ENCODE measurements at places on chromosomes 1 and 21.

DNA sequence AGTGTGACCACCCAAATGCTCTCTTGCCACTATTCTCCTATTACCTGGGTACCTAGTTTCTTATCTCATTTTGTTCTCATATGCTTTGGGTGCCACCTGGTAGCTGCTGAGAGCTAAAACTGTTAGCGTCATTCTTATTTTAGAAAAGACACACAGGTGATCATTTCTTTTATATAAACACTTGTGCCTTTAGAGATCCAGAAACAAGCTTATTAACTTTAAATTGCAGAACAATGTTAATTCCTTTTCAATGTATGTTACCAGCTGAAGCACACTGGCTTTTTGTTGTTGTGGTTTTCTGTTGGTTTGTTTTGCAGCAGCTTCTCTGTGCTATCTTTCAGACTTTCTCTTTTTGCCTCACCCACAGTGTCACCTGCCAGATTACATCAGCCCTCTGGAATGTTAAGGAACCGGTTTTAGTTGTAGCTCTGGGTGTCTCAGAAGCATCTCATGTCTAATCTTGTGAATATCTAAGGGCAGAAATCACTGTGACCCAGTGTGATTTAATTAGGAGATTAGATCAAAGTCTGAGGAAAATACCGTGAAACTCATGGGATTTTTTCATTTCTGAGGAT is 43.4 kb upstream of the SLC19A2 start:
- no peak overlapping the region for H3K4me3 ChIP-seq
- no peaks in the 10 kb centered on the region for H3K4me1 ChIP-seq
- peaks cover 47% of the 10 kb centered on the region for H3K27me3 ChIP-seq
- DNase-seq, result no peak
- H3K36me3 ChIP-seq, result no peaks in the 10 kb centered on the region
- H3K27ac ChIP-seq, result no peak overlapping the region

DNA sequence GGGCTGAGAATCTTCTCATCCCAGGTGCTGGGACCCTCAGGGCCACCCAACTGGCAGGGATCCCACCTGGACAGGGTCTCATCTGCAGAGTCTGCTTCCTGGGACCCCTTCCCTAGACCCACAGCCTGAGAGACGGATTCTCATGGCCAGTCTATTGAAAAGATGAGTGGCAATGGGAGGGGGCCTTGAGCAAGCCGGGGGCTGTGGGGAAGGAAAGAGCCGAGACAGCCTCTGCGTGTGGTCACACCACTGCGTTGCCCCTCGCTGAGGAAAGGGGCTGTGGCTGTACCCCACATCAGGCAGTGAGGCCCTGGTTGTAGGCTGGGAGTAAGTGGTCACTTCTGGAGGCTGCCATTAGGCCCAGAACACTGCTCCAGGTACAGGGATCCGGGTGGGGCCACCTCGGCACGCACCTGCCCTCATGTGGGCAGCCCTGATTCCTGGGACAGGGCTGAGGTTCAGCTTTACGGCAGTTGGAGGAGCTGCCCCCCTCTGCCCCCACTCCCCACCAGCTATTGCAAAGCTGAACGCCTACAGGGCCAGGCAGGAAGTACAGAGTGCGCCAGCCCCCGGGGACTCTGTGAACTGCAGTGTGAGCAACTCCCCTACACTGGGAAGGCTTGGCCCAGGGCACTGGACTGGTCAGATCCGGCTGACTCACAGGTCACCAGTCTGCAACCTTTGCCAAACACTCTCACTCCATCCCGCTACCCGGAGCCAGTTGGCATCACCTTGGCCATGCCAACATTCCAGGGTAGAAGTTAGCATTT is 106.9 kb downstream of the RIPK4 start:
- no peak overlapping the region for H3K27ac ChIP-seq
- no peak overlapping the region for H3K4me3 ChIP-seq
- no peaks in the 10 kb centered on the region for H3K4me1 ChIP-seq
- no peaks in the 10 kb centered on the region for H3K36me3 ChIP-seq

DNA sequence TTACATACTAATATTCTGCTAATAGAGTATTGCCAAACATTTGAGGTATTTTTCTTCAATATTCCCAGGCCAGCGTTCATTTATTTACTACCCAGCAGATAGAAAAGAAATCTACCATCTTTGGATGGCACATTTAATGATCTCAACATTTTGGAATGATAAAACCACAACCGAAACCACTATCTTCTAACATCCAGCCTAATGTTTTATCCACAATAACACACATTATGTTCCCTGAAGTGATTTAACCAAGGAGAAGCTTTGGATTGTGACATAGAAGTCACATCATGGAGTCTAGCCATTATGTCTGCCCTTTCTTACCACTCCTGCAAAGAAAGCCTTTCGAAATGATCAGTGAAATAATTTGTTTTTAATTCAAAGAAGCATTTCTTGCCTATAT is 497.1 kb upstream of the PLXNA2 start:
- no peaks in the 10 kb centered on the region for H3K27me3 ChIP-seq
- H3K4me3 ChIP-seq, result no peak overlapping the region
- H3K4me1 ChIP-seq, result no peaks in the 10 kb centered on the region
- no peak overlapping the region for H3K27ac ChIP-seq

- peaks cover 3% of the 10 kb centered on the region for H3K36me3 ChIP-seq
- H3K4me3 ChIP-seq, result no peak overlapping the region
- peak overlapping the region; percentile 38 for H3K27ac ChIP-seq
- peaks cover 39% of the 10 kb centered on the region for H3K4me1 ChIP-seq
Observed at GRCh38 chr1:16067933-16068332, 5.5 kb downstream of the FAM131C start.

- no peak for DNase-seq
- H3K36me3 ChIP-seq, result peaks cover 2% of the 10 kb centered on the region
Observed at GRCh38 chr1:88029142-88029541, 654.9 kb upstream of the PKN2 start.

DNA sequence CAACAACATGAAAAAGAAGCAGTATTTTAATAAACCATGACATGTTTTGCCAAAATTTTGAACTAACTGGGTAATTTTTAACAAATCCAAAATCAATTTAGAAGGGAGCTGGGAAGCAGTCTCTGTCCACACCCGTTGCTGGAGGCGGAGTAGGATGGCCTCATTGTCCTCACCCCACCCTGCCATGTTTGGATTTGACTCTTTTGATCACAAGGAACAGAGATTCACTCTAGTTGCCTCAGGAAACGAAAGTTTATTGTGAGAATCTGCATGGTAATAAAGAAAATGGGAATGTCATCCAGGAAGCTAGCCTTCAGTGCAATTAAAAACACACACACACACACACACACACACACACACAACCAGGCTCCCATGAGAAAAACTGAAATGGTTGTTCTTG is 145.4 kb downstream of the SLC30A10 start:
- H3K36me3 ChIP-seq, result no peaks in the 10 kb centered on the region
- no peaks in the 10 kb centered on the region for H3K4me1 ChIP-seq
- H3K27ac ChIP-seq, result no peak overlapping the region

DNA sequence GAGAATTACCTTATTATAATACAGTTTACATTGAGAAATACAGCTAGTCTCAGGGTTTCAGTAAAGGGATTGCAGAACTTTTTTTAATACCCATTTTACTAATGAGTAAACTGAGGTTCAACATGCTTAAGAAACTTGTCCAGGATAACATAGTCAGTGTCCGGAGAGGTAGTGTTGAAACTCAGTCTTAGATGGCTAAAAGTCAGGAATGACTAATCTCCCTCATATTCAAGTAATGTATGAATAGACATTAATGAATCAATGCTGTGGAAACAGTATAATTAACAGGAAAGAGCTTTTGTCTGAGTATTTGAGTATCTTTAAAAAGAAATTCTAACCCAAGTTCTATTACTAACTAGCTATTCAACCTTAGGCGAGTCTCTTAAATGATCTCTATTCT is 397.6 kb downstream of the PLA2G4A start:
- no peaks in the 10 kb centered on the region for H3K27me3 ChIP-seq
- no peak overlapping the region for H3K4me3 ChIP-seq
- H3K4me1 ChIP-seq, result no peaks in the 10 kb centered on the region
- H3K27ac ChIP-seq, result no peak overlapping the region
- no peaks in the 10 kb centered on the region for H3K36me3 ChIP-seq

GRCh38 chr1:178506177-178506576 is 6.7 kb upstream of the TEX35 start:
- no peak overlapping the region for H3K4me3 ChIP-seq
- DNase-seq, result no peak
- peaks cover 34% of the 10 kb centered on the region for H3K27me3 ChIP-seq
- H3K4me1 ChIP-seq, result no peaks in the 10 kb centered on the region

DNA sequence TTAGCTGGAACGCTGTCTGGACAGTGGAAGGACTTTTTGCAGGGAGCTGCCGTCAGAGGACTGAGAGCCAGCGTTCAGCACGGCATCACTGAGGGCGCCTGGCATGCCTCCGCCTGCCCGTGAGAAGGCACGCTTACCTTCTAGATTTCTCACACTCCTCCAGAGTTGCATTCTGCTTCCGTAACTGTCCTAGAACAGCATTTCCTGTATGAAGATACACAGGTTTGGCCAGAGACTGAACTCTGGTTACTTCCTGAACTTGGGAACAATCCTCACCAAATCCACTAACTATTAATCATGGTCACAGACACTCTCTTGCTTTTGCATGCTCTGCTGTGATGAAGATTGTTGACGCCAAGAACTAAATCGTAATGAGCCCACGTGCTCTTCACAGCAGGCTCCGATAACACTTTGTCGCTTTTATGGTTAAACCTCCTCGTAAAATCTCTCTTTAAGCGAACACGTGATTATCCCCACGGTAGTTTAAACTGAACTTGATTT is 93.5 kb downstream of the KIF26B start:
- no peak for DNase-seq
- no peak overlapping the region for H3K27ac ChIP-seq
- no peak overlapping the region for H3K4me3 ChIP-seq
- no peaks in the 10 kb centered on the region for H3K4me1 ChIP-seq
- no peaks in the 10 kb centered on the region for H3K36me3 ChIP-seq

GRCh38 chr1:166057650-166058049 is 109.2 kb downstream of the FAM78B start:
- H3K4me1 ChIP-seq, result no peaks in the 10 kb centered on the region
- no peak overlapping the region for H3K27ac ChIP-seq
- peaks cover 35% of the 10 kb centered on the region for H3K27me3 ChIP-seq
- peaks cover 2% of the 10 kb centered on the region for H3K36me3 ChIP-seq
- H3K4me3 ChIP-seq, result no peak overlapping the region

- H3K4me3 ChIP-seq, result no peak overlapping the region
- peaks cover 1% of the 10 kb centered on the region for H3K4me1 ChIP-seq
- no peaks in the 10 kb centered on the region for H3K36me3 ChIP-seq
- H3K27me3 ChIP-seq, result peaks cover 2% of the 10 kb centered on the region
Observed at GRCh38 chr1:218479436-218480115, 134.4 kb downstream of the TGFB2 start.

GRCh38 chr1:47238935-47239592 is 7.0 kb upstream of the TAL1 start:
- DNase-seq, result no peak
- peaks cover 6% of the 10 kb centered on the region for H3K4me1 ChIP-seq
- no peak overlapping the region for H3K4me3 ChIP-seq
- peaks cover 43% of the 10 kb centered on the region for H3K27me3 ChIP-seq
- no peak overlapping the region for H3K27ac ChIP-seq

DNA sequence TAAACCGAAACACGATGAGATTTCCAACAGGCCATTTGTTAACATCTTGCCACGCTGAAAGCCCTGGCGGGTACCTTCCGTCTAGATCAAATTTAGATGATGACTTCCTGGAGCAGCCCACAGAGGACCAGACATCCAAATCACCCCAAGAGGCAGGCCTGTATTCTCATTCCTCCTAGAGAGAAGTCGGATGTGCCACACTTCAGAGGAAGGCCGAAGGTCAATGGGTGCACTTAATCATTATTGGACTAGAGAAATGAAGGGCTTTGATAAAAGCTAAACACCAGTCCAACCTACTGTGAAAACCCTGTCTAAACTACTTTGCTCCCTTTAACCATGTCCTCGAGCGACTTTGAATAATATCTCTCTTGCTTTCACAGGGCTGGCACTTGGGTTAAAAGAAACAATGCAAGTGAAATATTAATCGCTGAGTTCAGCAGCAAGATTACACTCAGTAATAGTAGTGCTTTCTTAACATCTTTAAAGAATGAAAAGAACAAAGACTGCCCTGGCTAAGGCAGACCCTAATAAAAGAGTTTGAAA is 76.5 kb downstream of the BCAR3 start:
- H3K36me3 ChIP-seq, result no peaks in the 10 kb centered on the region
- DNase-seq, result no peak
- no peaks in the 10 kb centered on the region for H3K4me1 ChIP-seq

- no peak overlapping the region for H3K4me3 ChIP-seq
- H3K4me1 ChIP-seq, result no peaks in the 10 kb centered on the region
- no peaks in the 10 kb centered on the region for H3K36me3 ChIP-seq
Observed at GRCh38 chr1:241742084-241742483, 90.0 kb downstream of the WDR64 start.

- H3K36me3 ChIP-seq, result no peaks in the 10 kb centered on the region
- H3K4me3 ChIP-seq, result no peak overlapping the region
- H3K27me3 ChIP-seq, result peaks cover 31% of the 10 kb centered on the region
- no peak for DNase-seq
- H3K27ac ChIP-seq, result no peak overlapping the region
- no peaks in the 10 kb centered on the region for H3K4me1 ChIP-seq
Observed at GRCh38 chr1:29823561-29823960, 587.2 kb downstream of the PTPRU start.

GRCh38 chr1:204442376-204443259 is 31.0 kb upstream of the PPP1R15B start:
- no peak for DNase-seq
- peaks cover 34% of the 10 kb centered on the region for H3K36me3 ChIP-seq
- H3K4me3 ChIP-seq, result no peak overlapping the region
- H3K4me1 ChIP-seq, result peaks cover 7% of the 10 kb centered on the region
- no peak overlapping the region for H3K27ac ChIP-seq
- H3K27me3 ChIP-seq, result no peaks in the 10 kb centered on the region

DNA sequence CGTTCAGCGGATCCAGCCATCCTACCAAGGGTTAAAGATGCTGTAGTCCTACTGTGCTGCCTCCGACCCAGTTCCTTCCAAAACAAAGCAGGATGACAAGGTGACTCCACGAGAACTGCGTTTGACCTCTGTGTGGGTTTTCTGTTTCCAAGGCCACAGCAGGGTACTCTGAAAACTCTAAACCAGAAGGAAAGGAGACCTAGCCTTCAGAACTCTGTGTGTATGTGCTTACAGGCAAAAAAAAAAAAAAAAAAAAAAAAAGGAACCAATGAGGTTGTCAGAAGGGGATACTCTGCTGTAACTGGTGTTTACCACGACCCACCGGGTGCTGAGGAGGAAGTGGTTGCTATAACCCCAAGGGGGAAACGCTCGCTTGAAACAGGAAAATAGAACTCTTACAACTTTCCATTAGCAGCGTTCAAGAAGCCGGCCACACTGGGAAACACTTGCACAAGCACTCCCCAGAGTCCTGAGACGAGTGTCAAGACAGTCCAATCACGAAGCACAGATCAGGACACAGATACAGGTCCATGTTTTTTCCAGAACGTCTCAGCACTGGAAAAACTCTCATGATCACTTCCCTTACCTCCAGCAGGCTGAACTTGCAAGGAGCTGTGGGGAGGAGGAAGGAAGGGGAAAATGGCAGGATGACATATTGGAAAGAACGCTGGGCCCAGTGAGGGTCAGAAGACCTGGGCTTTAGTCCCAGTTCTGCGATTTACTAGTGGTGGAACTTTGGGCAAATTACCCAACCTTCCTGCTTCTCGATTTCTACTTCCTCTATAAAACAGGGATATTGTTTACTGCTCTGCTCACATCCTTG is 64.0 kb downstream of the ITPKB start:
- H3K27me3 ChIP-seq, result no peaks in the 10 kb centered on the region
- H3K4me1 ChIP-seq, result peaks cover 91% of the 10 kb centered on the region
- peaks cover 38% of the 10 kb centered on the region for H3K36me3 ChIP-seq
- H3K4me3 ChIP-seq, result peak overlapping the region; percentile 77

- no peak overlapping the region for H3K27ac ChIP-seq
- no peak for DNase-seq
- H3K4me3 ChIP-seq, result no peak overlapping the region
- H3K27me3 ChIP-seq, result no peaks in the 10 kb centered on the region
Observed at GRCh38 chr1:240501115-240501514, 110.8 kb downstream of the GREM2 start.

All from central memory CD8-positive, alpha-beta T cell (primary cell).